ENCODE measurements at places on chromosomes 4 and X.

DNA sequence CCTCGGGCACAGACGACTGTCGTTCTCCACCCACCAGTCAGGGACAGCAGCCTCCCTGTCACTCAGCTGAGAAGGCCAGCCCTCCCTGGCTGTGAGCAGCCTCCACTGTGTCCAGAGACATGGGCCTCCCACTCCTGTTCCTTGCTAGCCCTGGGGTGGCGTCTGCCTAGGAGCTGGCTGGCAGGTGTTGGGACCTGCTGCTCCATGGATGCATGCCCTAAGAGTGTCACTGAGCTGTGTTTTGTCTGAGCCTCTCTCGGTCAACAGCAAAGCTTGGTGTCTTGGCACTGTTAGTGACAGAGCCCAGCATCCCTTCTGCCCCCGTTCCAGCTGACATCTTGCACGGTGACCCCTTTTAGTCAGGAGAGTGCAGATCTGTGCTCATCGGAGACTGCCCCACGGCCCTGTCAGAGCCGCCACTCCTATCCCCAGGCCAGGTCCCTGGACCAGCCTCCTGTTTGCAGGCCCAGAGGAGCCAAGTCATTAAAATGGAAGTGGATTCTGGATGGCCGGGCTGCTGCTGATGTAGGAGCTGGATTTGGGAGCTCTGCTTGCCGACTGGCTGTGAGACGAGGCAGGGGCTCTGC lies 7.9 kb upstream of the MSANTD1 start:
- no peak for DNase-seq

- DNase-seq, result peak; percentile 74
Measured at GRCh38 chr4:169117591-169118081, 107.6 kb upstream of the CBR4 start.

GRCh38 chr4:8410641-8411271 lies 29.8 kb downstream of the ACOX3 start:
- peak; percentile 87 for DNase-seq

- peak; percentile 27 for DNase-seq
Measured at GRCh38 chrX:47098338-47099094, 20.3 kb downstream of the RGN start.

GRCh38 chr4:129138810-129139496 lies 43.0 kb downstream of the C4orf33 start:
- DNase-seq, result no peak

- no peak for DNase-seq
Measured at GRCh38 chr4:150479657-150480056, 102.3 kb upstream of the MAB21L2 start.

- peak; percentile 15 for DNase-seq
Measured at GRCh38 chrX:54891573-54891972, 29.1 kb upstream of the TRO start.

DNA sequence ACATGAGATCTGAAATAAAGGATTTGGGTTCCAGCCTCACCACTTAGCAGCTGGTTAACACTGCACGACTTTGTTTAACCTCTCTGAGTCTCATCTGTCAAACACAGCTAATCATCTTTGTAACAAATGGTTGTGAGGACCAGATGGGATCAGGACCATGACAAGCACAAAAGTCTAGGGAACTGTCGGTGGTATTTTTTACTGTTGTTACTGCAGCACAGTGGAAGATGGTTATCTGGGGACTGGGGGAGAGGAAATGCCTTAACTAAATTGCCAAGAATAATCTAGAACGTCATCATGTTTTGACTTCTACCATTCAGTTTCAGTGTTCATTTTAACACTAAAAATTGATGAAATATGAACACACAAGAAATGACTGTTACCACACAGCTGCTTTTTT lies 99.5 kb downstream of the ADGRA3 start:
- DNase-seq, result no peak

DNA sequence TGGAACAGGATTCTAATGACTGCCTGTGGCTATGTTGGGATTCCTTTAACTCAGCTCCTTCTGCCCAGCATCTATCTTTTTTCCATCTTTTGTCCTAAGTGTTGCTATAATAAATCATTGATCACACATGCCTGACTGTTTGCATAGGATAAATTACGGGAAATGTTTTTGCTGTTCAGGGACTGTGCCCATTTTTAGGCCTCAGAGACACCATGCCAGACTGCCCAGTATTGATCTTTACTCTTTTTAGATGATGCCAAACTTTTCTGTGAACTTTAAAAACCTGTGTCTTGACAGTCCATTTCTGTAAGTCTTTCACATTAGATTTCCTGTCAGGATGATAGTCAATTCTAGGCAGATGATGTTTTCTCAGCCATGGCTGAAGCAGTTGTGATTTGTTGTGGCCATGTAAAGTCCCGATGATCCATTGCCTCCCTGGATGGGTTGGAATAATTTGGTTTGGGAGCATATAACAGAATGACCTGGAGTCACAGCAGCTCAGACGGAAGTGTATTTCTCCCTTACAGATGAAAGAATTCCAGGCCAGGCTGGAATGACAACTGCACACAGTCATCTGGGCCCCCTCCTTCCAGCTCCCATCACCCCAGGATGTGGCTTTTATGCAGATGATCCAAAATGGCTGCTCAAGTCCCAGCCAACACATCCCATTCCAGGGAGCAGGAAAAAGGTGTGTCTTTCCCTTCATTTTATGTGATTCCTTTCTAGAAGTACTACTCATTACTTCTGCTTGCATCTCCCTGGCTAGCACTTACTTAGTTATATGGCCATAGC lies 3.4 kb downstream of the HTT-AS start:
- DNase-seq, result no peak

Measured in foreskin melanocyte (primary cell).